ENCODE measurements at places on chromosomes 5 and 9.

DNA sequence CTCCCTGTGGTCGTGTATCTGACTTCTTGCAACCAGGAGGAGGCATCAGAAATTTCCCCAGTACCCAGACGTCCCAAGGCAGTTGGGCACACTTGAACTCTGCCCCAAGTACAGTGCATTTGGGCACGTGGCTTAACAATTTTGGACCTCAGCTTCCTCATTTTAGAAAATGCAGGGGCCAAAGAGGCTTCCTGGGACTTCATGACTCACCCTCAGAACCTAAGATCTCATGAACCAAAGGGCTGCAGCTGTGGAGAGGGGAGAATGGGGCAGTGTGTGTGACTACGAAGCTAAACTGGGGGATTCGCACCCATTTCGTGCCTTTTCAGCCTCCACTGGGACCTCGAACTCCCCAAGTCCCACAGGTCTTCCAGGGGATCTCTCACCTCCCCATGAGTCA lies 59.2 kb downstream of the SYK start:
- no peak for DNase-seq

GRCh38 chr9:128214571-128215490 lies 11.7 kb downstream of the DNM1 start:
- no peak for DNase-seq

- no peak for DNase-seq
These were observed 172.1 kb downstream of the GABBR2 start for GRCh38 chr9:98536542-98537173.

DNA sequence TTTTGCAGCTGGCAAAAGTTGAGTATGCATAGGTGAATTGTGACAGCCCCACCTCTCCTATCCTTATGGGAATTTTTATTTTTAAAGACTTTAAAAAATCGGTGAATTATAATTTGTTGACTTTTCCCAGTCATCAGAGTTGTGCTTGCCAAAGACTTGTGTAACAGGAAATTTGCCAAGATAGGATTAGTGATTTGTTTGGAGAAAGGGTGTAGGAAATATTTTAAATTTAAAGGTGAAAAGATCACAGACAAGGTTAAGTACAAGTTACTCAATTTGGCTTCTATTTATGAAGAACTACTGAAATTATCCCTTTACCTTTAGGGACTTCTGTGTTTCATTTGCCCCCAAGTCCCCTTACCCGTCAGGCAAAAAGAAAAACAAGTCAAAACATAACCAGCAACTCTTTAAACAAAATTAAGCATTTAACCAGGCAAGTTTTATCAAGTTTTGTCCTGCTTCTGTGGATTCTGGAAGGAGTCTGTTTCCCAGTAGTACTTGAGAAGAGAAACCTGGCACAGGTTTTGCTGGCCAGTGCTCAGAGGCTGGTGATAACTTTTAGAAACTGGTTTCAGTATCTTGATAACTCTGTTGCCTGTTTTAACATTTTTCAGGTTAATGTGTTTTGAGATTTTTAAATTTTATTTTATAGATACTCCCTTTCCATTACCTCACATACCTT lies 285.4 kb downstream of the MAST4 start:
- DNase-seq = no peak

DNA sequence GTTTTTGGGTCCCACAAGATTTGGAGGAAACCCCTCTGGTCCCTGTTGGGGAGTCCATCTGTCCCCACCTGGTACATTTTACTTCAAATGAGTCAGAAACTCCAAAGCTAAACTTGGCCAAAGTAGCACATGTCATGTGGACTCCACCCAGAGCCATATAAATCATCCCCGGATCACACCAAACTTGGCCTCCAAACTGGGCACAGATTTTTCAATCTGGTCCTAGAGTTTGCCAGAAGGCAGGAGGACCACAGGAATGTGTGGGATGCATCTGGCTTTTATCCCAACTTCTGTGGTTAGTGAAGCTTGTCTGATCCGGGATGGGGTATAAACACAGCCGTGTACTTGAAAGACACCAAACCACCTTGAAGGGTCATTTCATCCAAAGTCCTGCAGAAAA lies 66.3 kb downstream of the MAT2B start:
- DNase-seq = peak; percentile 66

- DNase-seq = no peak
These were observed 7.9 kb upstream of the RNF145 start for GRCh38 chr5:159217236-159217635.

GRCh38 chr5:40627706-40628105 lies 52.0 kb upstream of the PTGER4 start:
- no peak for DNase-seq

- no peak for DNase-seq
These were observed 249.2 kb upstream of the IRX4 start for GRCh38 chr5:2131826-2132496.

- DNase-seq = no peak
These were observed 8.9 kb downstream of the FLT4 start for GRCh38 chr5:180640611-180640860.

DNA sequence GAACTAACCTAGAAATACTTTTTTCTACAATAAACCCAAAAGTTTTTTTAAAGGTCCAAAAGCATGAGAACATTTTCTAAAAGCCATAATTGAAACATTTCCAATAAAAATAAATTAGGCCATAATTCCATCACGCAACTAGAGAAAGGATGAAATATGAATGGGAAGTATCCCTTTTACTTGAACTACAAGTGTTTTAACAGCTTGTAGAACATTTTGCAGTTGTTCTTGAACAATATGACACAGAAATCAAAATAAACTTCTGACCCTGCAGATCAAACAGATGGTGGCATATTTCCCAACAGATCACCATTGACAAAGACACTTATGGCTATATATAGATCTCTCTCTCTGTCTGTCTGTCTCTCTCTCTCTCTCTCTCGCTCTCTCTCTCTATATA lies 624.4 kb downstream of the PSAT1 start:
- DNase-seq = no peak

DNA sequence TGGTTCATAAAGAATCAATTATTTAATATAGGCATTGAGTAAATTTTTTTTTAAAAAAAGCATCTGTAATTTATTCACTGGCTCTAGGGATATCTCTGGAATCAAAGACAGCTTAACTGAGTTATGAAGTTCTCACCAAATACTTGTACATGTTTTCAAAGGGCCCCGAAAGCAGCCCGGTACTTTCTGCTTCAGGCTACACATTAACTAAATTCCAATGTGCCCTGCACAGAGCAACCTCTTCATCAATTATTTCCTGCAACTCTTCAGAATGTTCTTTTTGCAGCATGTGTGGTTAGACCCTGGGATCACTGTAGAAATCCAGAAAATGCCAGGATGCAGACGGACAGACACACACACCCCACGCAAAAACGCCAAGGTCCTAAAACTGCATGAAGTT lies 209.0 kb downstream of the EFNA5 start:
- no peak for DNase-seq

DNA sequence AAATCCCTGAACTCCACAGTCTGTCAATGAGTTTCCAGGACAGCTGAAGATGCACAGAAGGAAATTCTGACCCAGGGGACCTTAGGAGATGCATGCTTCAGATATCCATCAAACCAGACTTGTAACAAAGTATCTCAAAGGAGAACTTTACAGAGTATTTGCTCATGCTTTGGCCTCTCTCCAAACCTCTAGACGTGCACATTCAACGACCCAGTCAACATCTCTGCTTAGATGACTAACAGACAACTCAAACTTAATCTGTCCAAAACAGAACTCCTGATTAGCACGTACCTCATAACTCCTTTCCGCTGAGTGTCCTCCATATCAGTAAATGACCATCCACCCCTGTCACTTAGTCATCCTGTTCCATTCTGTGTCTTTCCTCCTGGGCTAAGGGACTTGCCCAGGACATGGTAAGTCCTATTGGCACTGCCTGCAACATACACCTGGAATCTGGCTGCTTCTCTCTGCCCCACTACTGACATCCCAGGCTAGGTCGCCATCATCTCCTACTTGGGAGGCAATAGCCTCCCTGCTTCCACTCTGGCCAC lies 107.4 kb downstream of the LMNB1 start:
- DNase-seq = peak; percentile 51

- peak; percentile 74 for DNase-seq
These were observed 66.8 kb upstream of the IL17B start for GRCh38 chr5:149445739-149446369.

GRCh38 chr5:132253008-132253441 lies 4.5 kb upstream of the PDLIM4 start:
- DNase-seq = no peak

DNA sequence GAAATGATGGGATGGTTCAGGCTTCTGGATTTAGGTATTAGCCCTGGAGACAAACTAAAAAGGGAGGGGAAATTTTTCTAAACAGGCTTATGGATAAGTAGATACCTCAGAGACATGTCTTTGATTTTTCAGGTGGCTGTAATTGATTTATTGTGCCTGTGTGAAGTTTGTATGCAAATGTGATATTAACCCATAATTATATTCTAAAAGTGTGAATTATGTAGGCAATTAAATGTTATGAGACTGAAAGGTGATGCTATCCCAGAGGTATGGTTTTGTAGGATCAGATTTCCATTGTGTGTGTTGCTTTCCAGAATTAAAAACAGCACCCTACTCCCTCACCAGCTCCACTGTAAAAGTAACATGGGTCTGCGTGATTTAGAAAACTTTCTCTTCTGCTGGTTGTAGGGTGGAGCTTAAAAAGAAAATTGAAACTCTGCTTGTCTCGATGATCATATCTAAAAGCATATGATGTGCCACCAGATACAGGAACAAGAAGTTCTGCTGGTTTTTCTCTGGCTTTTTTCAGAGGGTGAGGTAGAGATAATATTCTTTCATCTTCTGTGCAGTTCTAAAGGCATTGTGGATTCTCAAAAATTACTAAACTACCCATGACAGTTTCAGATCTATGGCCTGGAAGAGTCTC lies 71.8 kb upstream of the TAF11L2 start:
- no peak for DNase-seq

Measured in HTR-8/SVneo (cell line).